ENCODE measurements at places on chromosomes 7 and 10. TPM values are rescaled to one million over a fixed set of nuclear protein-coding genes. Genes with fewer than 3 reads are reported as not detected.

GRCh38 chr7:153440715-153441114 lies 611.5 kb upstream of the DPP6 start:
- DNase-seq: no peak

DNA sequence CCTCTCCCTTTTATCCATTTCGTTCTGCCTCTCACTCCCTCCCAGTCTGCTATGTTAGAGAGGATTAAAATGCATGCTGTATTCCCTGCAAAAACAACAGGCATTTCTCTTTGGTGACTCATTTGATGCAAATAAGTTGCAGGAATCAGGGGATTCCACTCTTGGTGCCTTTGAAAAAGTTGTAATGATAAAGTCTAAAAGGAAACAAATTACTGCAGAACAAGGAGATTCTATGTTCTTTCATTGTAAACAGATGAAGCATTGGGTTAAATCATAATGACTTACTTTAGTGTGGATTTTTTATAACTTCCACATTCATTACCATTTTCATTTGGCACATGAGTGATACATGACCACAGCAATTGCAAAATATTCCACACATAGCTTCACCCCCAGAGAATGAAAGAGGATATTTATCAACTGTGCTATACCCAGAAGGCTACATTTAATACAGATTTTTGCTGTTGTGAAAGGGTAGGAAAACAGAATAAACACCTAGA lies 33.4 kb upstream of the ABLIM1 start:
- no peak for DNase-seq

EGFR gene
- 33.1 TPM for polyA plus RNA-seq

NPC1L1 gene
- 2.5 TPM for polyA plus RNA-seq

DGKI gene
- 1.5 TPM for polyA plus RNA-seq

Data from right renal pelvis (tissue), 4 donors.